ENCODE measurements at places on chromosomes 3 and 15.
A peak's percentile ranks its signal among the peaks of the same experiment; 100 is the strongest.

GRCh38 chr15:36356978-36357601 is 222.3 kb upstream of the CDIN1 start:
- DNase-seq: no peak

DNA sequence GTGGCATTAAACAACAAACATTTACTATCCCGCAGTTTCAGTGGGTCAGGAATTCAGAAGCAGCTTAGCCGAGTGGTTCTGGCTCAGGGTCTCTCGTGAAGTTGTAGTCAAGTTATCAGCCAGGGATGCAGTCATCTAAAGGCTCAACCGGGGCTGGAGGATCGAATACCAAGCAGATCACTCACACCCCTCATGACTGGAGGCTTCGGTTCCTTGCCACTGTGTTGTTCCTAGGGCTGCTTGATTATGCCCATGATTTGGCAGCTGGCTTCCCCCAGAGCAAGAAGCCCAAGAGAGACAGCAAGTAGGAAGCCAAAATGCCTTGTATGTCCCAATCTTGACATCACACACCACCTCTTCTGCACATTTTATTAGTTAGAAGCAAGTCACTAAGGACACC is 33.9 kb upstream of the CDCP1 start:
- DNase-seq: no peak

- DNase-seq: peak; percentile 74
Observed at GRCh38 chr15:74265046-74265639, 29.0 kb downstream of the CCDC33 start.

- peak; percentile 86 for DNase-seq
Observed at GRCh38 chr3:69410301-69410700, 24.4 kb upstream of the FRMD4B start.

All from hematopoietic multipotent progenitor cell treated with erythropoietin and hydrocortisone succinate and interleukin-3 and kit ligand, for 6 days (in vitro differentiated cells).